ENCODE measurements at places on chromosomes 2 and 18.

- DNase-seq, result peak; percentile 3
These were observed 30.9 kb downstream of the MBP start for GRCh38 chr18:77101410-77102258.

GRCh38 chr2:235678712-235679111 lies 184.9 kb downstream of the AGAP1 start:
- DNase-seq, result no peak

GRCh38 chr2:241514553-241514952 lies 6.2 kb upstream of the STK25 start:
- no peak for DNase-seq

DNA sequence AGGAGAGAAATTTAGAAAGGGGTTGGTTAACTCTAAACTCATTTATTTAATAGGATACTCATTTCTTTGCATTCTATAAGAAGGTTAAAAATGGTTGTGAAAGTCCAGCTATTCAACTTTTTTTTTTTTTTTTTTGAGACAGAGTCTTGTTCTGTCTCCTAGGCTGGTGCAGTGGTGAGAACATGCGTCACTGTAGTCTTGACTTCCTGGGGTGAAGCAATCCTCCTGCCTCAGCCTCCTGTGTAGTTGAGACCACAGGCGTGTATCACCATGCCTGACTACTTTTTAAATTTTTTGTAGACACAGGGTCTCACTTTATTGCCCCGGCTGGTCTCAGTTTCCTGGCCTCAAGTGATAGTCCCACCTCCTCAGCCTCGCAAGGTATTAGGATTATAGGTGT lies 11.9 kb downstream of the ELP2 start:
- no peak for DNase-seq

- DNase-seq, result no peak
These were observed 33.0 kb downstream of the REEP1 start for GRCh38 chr2:86304416-86304815.

DNA sequence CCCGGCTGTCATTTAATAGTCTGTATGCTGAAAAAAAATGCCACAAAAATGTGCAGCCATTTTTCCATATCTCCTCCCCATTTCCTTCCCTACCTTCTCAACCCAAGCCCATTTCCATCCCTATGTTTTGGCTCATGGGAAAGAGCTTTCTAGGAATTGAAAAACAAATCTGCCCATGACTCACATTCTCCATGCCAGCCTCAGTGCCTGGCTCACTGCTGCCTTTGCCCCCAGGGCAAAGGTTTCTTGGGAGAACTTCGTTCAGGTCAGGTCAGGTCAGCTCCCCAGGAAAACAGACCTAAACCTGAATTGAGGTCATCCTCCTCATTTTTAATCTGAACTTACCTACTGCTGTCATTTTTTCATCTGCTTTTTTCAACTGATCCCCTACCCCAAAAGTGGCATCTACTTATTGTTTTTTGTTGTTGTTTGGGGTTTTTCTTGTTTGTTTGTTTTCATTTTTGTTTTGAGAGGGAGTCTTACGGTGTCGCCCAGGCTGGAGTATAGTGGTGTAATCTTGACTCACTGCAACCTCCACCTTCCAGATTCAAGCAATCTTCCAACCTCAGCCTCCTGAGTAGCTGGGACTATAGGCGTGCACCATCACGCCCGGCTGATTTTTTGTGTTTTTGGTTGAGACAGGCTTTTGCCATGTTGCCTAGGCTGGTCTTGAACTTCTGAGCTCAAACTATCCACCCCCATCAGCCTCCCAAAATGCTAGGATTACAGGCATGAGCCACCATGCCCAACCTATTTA lies 66.7 kb downstream of the FECH start:
- DNase-seq, result no peak

- DNase-seq, result no peak
These were observed 3.9 kb upstream of the CYTIP start for GRCh38 chr2:157447741-157448140.

DNA sequence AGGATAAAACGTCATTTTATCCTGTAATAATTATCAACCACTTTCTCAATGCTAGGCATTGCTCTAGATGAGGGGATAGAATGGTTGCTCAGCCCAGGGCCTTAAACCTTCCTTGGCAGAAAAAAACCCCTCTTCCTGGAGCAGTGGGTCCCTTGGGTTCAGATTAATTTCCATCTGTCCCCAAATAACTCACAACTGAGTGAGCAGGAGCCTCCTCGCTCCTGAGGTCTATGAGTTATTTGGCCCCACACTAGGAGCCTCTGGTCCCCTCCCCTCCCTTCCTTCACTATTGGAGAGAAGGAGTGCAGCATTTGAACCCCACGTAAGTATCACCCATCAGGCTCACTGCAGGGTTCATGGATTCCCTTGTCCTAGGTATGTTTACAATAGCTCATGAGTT lies 157.5 kb upstream of the FHL2 start:
- DNase-seq, result no peak

DNA sequence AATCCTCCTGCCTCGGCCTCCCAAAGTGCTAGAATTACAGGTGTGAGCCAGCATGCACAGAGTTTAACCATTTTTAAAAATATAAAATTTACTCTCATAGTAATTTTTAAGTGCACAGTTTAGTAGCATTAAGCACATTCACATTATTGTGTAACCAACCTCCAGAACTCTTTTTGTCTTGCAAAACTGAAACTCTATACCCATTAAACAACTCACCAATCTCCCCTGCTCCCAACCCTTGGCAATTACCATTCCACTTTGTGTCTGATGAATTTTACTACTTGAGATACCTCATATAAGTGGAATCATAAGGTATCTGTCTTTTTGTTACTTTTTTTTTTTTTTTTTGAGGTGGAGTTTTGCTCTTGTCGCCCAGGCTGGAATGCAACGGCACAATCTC lies 112.5 kb downstream of the BMPR2 start:
- no peak for DNase-seq

DNA sequence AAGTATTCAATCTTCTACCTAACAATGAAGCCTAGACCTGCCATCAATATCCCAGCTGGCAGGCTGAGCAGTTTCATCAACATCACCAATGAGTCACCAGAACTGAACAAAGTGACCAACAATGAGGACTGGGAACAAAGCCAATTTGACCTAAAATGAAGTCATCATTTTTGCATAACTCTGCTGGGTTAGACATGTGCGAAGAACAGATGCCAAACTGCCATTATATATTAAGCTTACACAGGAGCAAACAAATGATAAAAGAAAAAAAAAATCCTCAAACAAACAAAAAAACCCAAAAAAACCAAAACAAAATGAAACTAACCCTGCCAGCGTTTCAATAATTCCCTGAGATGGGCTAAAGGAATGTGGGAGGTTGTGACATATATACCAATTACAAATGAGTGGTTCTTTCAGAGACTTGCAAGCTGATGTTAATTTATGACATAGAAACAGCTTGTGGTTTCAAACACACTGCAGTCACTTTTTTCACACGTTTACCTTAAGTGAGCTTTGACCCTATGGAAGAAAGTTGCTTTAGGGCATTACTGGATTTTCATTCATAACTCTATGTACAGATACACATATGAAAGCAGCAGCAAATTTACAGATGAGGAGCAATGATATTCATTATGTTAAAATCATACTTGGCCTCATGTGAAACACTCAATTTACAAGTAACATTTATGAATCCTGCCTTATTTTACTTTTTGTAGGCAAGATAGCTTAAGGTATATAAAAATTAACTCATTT lies 56.9 kb upstream of the CCDC141 start:
- DNase-seq, result no peak

DNA sequence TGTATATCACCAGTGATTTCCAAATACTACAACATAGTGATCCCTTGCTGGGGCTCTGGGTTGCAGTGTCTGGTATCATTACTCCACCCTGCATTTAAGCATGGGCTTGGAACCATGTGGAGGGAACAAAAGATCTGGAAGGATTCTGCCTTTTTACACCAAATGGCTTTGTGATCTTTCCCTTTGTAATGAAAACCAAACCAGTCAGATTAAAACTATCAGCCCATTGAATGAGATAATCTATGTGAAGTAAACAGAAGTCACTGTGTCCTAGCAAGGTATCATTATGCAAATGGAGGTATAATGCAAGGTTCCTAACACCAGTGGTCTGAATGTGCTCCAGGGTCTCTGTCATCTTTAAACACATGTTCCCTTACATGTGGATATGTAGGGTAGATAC lies 474.7 kb upstream of the TNP1 start:
- no peak for DNase-seq

GRCh38 chr2:45403036-45403435 lies 208.0 kb downstream of the SRBD1 start:
- no peak for DNase-seq

Data from stimulated activated naive CD4-positive, alpha-beta T cell (primary cell).